ENCODE measurements at places on chromosomes 2 and 18. TPM values are rescaled to one million over a fixed set of nuclear protein-coding genes. Genes with fewer than 3 reads are reported as not detected.

The ABCA12 gene
- total RNA-seq, result 11.4 TPM

GRCh38 chr2:8231902-8232301 is 450.0 kb upstream of the ID2 start:
- DNase-seq, result no peak

DNA sequence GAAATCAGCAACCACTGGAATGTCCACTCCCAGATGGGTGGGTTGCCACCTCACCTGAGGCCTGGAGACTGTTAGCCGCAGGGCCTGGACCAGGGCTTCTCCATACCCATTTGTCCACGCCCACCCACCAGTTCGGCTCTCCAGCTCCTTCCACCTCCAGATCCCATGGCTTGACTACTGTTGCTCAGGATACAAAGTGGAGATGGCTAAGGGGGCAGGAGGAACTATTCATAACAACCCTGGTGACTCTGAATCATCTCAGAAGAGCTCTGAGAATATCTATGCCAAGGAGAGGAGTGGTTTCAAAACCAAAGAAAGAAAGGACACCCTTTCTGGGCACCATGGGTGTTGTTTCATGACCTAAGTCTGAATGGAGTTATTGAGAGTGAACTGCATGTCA is 145.8 kb downstream of the LAMA3 start:
- no peak for DNase-seq

The DCDC2C gene
- total RNA-seq, result not detected

DNA sequence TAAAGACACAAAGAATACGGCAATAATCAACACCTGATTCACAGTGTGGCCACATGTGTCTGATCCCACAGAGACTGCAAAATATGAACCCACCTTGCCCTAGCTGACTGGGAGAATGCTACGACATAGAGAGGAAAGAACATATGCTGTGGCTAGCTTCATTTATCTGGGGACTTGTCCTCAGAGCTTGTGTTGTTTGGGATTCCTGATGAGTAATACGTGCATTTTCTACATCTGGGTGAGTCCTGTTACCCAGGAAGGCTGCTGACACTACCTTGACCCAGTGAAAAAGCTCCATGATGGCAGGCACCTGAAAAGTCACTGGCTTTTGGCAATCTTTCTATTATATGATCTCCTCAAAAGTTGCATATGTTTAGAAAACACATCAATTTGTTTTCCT is 427.7 kb upstream of the LYPD1 start:
- peak; percentile 4 for DNase-seq

DNA sequence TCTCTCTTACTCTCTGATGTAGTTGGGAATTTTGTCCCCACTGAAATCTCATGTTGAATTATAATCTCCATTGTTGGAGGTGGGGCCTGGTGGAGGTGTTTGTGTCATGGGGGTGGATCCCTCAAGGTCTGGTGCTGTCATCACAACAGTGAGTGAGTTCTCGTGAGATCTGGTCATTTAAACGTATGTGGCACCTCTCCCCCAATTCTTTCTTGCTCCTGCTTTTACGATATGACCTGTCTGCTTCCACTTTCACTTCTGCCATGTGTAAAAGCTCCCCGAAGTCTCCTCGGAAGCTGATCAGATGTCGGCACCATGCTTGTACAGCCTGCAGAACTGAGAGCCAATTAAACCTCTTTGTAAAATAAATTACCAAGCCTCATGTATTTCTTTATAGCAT is 337.8 kb upstream of the CDH2 start:
- DNase-seq, result no peak

DNA sequence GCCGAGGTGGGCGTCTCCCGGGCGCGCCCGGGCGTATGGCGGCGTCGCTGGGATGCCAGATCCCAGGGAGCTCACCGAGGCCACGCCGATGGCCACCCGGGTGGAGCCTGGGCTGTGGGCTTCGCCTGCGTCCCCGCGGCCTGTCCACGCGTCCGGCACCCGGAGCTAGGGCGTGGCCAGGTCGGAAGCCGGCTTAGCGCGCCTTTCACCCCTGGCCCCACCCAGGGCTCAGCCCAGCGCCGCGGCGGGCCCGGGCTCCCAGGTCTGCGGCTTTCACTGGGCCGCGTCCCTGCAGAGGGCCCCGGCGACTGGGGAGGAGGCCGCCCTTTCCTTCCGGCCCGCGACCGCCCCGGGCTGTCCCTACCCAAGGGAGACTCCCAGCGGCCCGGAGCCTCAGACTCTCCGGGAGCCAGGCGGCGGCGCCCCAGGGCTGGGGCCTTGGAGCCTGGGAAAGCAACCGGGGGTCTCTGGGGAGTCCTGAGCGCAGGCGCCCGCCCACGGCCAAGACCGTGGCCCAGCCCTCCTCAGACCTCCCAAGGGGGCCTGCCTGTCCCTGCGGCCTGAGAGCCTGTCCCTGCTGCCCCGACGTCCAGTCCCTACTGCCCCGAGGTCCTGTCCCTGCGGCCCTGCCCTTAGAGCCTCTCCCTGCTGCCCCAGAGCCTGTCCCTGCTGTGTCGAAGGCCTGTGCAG is 36.3 kb upstream of the ITM2C start:
- no peak for DNase-seq

- DNase-seq, result no peak
Observed at GRCh38 chr2:129752176-129752575, 227.3 kb upstream of the RAB6C start.

DNA sequence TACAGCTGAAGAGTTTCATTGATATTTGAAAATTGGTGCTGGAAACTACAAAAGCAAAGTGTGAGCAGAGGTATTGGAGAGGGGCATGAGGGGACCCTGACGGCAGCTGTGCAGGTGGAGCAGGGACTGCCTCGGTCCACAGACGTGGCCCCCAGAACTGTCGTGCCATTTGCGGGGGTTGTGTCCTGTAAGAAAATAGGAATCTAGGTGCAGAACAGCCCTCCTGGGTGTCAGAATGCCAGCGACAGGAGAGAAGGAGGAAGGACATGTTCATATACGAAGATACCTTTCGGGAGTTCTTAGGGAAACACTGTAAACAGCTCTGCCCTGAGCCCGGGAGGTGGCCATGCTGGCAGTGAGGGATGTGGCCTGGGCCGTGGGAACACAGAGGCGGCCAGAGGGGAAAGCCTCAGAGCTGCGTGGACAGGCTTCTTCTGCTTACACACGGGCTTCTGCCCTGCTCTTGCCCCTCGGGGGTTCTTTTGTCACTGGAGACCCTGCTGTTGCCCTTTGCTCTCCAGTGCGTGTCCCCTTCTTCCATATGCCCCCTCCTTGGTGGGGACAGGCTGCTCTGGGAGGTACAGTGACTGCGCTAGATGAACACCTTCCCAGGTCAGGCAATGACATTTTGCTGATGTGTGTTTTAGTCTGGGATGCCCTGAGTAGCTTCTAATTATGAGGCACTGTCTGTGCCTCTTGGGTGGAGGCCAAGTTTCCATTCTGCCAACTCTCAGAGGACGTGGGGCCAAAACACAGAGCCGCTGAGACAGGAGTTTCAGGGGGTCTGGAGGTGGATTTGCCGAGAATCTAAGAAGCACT is 81.9 kb upstream of the TXNDC2 start:
- no peak for DNase-seq

DNA sequence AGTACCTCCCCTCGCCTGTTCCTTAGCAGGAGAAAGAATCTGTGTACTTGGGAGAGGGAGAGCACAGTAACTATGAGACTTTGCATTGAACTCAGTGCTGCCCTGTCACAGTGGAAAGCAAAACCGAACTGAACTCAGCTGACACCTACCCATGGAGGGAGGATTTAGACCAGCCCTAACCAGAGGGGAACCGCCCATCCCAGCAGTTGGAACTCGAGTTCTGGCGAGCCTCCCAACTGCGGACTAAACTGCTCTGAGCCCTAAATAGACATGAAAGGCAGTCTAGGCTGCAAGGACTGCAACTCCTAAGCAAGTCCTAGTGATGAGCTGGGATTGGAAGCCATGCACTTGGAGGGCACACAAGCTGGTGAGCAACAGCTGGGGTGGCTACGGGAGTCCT is 110.4 kb downstream of the GRB14 start:
- no peak for DNase-seq

The SCN9A gene
- 1.0 TPM for total RNA-seq

DNA sequence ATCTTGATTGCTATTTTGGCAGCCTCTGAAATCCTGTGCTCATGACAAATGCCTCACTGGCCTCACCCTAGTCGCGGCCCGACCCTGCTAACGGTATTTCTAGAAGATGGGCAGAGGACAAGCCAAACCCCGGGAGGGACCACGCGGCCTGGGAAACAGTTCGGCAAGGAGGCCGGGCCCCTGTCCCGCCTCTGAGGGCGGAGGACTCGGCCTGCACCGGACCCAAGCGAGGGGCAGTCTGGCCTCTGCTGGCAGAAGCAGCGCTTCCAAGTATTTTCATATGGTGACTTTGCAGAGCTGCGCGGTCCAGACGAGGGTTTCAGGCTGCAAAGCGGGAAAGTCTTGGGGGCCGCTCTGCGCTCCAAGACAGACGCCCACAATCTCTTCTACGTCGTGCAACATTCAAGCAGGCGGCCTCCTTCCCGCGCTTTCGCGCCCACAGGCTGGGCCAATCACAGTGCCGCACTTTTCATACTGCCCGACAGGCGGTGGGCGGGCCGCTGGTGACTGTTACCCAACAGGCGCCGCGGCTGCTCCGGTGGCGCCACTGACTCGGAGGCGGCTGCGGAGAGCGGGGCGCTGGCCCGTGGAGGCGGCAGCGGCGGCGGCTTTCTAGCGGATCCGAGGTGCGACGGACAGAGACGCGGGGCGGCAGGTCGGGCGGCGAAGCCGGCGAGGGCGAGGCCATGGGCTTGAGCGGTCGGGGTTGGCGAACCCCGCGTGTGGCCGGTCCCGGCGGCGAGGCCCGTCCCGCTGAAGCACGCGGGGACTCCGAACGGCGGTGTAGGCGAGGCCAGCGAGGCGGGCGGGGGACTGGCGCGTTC is at the start of gene RBM44:
TSS of gene RBM44 (plus strand) at position 544 of the 824 bp plus-strand sequence. CDS start 14,831 bp downstream, outside the sequence.
- no peak for DNase-seq

GRCh38 chr18:14916181-14916580 is 168.2 kb downstream of the ANKRD30B start:
- DNase-seq, result no peak
